IPS DF 6.9 (cell line): ENCODE measurements at places on chromosomes 5 and 9.

GRCh38 chr9:91060520-91061343, 259.1 kb downstream of the SYK start:
- DNase-seq = no peak

DNA sequence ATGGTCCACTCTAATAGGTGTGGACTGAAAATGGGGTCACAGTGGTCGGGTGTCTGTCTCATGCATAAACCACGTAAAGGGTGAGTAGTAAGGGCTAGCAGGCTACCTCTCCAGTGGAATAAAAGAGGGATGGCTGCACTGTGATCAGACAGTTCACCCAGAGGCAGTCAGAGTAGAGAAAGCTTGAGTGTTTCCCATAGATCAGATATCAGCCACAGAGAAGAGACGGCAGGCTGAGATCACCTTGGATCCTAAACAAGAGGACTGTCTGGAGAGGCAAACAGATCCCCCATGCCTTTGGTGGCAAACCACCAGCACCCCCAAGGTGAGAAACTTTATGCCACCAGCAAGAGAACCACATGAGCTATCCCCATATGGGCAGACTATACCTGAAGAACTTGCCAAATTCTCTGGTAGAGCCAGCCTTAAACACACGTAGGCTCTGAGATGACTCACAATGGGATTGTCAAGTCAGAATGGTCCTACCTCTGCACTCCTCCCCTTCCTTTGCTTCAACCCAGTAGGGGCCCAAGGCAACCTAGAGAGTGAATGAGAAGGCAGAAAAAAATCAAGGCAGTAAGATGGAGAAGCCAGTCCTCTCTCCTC, 205.2 kb upstream of the MAP3K1 start:
- DNase-seq = no peak

DNA sequence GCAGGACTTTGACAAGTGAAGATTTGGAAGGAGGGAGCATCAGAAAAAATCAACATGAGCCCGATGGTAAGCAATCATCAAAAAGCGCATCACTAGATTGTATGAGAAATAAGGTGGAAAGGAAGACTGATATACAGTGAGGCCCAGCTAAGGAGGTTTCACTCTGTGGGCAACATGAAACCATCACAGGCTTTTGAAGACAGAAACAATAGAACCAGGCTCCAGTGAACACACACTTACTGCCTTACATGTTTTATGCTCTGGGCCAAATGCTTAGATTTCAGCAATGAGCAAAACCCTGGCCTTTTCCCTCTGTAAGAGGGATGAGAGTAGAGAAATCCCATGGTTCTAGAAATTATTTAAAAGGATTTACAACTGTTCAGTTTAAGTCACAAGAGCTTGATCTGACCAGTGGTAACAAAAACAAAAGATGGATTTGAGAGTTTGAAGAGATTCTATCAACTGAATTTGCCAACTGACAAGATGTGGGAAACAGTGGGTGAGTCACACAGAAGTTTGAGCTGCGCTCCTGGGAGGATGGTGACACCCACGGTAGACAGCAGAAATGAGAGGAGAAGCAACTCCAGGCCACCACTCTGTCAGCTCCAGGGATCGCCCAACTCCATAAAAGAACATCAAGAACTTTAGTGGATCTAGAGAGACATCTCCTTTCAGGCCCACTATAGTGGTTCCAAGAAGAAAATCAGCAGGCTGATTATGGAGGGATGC, 261.8 kb downstream of the MCTP1 start:
- no peak for DNase-seq

DNA sequence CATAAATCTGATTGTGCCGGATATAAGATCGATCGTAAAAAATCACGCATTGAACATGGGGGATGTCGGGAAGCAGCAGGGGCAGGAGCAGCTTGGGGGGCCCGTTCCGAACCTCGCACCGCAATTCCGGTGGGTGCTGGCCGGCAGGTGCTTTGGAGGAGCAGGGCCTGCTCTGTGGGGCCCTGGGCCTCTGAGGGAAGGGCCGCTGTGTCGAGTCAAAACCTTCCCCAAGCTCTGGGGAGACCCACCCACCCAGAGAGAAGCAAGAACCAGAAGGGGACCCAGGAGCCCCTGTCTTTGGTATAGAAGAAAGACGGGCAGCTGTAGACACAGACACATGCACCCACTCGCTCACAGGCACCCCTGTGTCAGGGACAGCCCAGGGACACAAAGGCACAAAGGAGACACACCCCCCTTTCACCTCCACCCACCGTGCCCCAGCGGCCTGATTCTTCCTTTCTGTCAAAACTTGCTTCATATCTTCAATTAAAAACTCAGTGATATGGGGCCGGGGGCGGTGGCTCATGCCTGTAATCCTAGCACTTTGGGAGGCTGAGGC, 49.4 kb upstream of the ZBTB43 start:
- no peak for DNase-seq

- no peak for DNase-seq
Measured at GRCh38 chr5:149745212-149745942, 15.3 kb downstream of the PPARGC1B start.

DNA sequence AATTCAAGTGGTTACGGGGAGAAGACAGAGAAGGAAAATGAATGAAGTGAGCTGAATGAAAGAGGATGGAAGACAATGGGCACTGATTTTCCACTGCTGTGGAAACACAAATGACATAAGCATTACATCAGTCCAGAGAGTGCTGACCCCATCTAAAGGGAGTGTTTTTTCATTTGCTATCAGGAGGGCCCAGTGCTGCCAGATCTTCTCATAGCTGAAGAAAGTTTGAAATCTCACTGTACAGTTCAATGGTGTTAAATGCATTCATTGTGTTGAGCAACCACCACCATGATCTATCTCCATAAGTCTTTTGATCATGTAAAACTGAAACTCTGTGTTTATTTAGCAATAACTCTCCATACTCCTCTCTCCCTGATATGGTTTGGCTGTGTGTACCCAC, 41.5 kb upstream of the STARD4 start:
- no peak for DNase-seq

- DNase-seq = peak; percentile 41
Measured at GRCh38 chr9:101311758-101312420, 72.9 kb downstream of the BAAT start.

DNA sequence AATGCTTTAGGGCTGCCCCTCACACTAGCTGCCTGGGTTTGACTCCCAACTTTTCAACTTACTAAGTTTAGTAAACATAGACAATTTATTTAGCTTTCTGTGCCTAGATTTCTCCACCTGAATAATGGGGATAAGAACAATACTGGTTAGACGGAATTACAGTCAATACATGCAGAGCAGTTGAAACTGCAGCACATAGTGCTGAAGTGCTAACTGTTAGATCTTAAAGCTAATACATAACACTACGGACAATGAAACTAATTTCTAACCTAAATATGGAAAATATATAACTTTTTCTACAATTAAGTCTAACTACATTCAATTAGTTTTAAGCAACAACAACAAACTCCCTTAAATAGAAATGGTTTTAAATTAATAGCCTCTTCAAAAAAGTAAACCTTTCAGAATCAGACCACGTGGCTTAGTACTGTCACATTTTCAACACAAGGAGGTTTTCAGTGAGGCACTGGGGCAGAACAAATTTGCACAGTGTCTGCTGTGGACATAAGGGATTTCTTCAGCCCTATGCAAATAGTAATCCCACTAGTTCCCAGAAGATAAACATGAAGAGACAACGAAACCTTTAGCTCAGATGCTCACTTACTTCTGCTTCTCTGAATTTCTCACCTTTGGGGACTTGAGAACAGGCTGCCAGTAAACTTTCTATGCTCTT, 293.4 kb downstream of the EDIL3 start:
- no peak for DNase-seq

DNA sequence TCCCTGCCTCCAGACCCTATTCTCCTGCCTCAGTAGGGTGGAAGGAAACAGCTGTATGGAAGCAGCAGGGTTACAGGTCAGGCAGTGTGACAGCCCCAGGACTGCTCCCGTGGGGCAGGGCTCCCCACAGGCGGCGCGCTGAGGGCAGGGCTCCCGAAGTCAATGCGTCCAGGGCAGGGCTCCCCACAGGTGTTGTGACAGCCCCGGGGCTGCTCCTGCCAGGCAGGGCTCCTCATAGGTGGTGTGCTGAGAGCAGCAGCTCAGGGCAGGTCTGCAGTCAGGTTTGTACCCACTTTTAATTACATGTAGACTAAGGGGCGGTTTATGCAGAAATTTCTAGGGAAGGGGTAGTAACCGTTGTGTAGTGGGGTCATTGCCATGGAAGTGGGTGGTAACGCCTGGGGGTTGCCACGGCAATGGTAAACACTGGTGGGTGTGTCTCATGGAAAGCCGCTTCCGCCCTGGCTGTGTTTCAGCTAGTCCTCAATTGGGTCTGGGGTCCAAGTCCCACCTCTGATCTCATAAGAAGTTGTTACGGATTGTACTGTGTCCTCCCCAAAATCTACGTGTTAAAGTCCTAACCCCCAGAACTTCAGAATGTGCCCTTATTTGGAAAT, 16.7 kb upstream of the TERT start:
- DNase-seq = no peak

- no peak for DNase-seq
Measured at GRCh38 chr5:126754609-126755008, 22.3 kb upstream of the LMNB1 start.

GRCh38 chr9:92404042-92404836, at the start of gene OGN:
Gene OGN (minus strand): TSS chr9:92404578. CDS start chr9:92403407, 1,171 bp downstream.
- DNase-seq = no peak

- DNase-seq = no peak
Measured at GRCh38 chr9:83544002-83544698, 5.9 kb upstream of the FRMD3 start.

- DNase-seq = no peak
Measured at GRCh38 chr5:7415123-7415522, 19.2 kb downstream of the ADCY2 start.

DNA sequence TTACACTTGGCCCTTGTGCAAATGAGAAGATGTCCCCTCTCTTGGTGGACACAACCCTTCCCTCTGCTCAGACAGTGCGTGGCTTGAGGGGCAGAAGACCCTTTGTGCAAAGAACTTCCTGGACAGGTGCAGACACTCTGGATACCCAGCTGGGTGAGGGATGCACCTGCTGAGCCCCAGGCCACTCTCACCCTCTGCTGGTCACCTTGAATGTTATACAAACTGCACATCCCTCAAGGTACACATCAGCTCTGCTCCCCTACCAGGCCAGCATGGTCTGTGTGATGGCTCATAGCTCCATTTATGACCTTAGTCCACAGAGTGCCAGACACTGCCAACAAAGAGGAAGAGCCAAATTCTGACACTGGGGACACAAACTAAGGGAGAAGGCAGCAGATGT, 3.1 kb upstream of the DIRAS2 start:
- DNase-seq = no peak

DNA sequence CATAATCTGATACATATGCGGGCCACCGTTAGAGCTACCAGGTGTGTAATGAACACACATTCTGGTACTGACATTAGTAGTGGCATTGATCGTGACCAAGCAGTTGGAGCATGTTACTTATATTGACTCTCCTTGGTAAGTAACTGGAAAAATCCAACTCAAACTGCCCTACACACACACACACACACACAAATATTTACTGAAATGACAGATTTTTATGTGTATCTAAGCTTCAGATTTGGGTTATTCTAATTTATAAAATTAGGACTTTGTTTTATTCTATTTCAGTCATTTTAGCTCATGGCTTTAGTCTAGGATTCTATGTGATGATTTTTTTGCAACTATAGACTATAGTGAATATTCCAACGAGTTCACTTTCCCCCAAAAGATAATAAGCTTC, 1280.2 kb upstream of the ACO1 start:
- DNase-seq = no peak

GRCh38 chr9:103427696-103428095, 432.6 kb downstream of the CYLC2 start:
- no peak for DNase-seq

DNA sequence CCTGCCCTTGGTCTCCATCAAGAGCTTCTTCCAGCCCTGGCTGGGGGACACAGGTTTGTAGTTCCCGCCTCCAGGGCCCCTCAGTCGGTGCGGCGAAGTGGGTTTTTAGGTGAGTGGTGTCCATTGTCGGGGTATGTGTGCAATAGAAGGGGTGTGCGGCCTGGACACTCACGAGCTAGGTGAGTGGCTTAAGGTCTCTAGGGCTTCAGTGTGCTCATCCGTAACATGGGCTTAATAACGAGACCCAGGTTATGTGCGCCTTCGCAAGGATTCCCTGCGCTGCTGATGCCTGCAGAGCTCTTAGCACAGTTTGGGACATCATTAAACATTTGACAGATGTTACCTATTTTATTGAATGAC, 656 bp downstream of the CEP78 start:
- no peak for DNase-seq

DNA sequence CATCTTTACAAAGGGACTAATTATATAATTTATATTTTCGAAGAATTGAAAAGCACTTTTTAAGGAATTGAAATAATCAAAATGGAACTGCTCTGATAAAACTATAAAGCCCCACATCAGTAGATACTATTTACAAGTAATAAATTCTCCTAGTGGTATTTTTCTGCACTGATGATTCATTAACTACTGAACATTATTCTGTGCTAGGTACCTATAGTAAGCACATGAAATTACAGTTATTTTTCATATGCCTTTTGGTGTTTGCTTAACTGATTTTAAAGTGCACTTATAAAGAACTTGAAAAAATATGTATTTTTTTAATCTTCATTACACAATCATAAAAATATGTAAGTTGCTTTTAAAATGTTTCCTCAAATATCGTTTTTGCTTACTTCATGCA, 123.0 kb downstream of the MAN2A1 start:
- DNase-seq = no peak

GRCh38 chr5:74130155-74130897, 504.3 kb downstream of the ARHGEF28 start:
- no peak for DNase-seq

- DNase-seq = no peak
Measured at GRCh38 chr5:155514105-155514563, 500.6 kb downstream of the KIF4B start.

GRCh38 chr5:69224520-69224919, 10.2 kb upstream of the CDK7 start:
- DNase-seq = no peak

GRCh38 chr9:133256686-133257091, 18.3 kb downstream of the ABO start:
- no peak for DNase-seq

DNA sequence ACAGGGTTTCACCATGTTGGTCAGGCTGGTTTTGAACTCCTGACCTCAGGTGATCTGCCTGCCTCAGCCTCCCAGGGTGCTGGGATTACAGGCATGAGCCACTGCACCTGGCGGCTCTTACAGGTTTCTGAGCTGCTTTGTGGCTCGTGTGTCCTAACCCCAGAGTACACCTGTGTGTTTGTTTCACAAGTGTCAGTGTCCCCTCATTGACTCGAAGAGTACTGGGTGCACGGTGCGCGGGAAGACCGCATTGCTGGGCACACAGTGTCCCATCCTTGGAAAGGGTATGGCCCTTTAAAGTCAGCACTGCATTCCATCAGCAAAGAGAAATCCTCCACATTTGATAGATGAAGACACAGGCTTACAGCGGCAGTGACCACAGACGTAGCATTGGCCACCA, 23.8 kb downstream of the NDST1 start:
- no peak for DNase-seq

- DNase-seq = no peak
Measured at GRCh38 chr9:134966270-134966669, 48.6 kb upstream of the FCN1 start.

DNA sequence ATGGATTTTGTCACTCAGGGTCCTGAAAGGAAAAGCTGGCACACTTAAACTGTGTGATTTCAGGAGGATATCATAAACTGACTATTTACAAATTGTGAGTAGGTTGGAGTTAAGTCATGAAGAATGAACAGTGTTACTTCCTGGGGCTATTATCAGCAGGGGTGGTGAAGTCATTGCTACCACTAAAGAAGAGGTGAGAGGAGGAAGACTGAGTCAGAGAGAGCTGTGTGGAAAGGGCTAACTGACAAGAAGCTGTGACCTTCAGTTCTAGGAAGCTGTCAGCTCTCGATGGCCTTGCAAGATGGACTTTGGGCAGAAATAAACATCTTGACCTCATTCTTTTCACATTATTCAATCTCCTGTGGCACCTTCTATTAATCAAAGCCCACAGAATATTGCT, 72.3 kb upstream of the STARD4 start:
- no peak for DNase-seq
